ENCODE measurements at places on chromosomes 5 and 9. TPM values are rescaled to one million over a fixed set of nuclear protein-coding genes. Genes with fewer than 3 reads are reported as not detected.

Gene PCDHB8
- 0.60 TPM for total RNA-seq

Gene ABO
- total RNA-seq = 7.3 TPM

Gene C5orf58
- total RNA-seq = not detected

- no peak for DNase-seq
Measured at GRCh38 chr9:89843591-89843990, 238.8 kb downstream of the GADD45G start.

DNA sequence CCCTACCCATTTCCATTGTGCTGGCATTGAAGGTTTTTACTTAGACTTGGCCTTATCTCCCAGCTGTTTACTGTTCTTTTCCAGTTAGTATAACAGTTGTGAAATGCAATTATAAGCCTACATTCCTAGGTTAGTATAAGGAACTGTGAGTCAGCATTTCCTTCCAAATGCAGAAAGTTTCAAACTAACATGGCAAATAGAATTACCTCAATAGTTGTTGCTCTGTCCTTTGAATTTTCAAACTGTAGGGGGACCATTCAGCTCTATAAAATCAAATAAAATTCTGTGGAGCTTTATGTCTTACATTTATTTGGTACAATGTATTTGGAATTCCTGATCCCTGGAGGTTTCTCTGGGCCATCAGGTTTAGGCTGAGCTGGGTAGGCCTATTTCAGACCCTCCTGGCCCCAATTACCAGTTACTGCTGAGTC lies 47.2 kb downstream of the ARHGEF28 start:
- DNase-seq = no peak

- no peak for DNase-seq
Measured at GRCh38 chr5:111887706-111888105, 130.7 kb upstream of the NREP start.

- no peak for DNase-seq
Measured at GRCh38 chr9:124869466-124869985, 7.6 kb downstream of the ARPC5L start.

DNA sequence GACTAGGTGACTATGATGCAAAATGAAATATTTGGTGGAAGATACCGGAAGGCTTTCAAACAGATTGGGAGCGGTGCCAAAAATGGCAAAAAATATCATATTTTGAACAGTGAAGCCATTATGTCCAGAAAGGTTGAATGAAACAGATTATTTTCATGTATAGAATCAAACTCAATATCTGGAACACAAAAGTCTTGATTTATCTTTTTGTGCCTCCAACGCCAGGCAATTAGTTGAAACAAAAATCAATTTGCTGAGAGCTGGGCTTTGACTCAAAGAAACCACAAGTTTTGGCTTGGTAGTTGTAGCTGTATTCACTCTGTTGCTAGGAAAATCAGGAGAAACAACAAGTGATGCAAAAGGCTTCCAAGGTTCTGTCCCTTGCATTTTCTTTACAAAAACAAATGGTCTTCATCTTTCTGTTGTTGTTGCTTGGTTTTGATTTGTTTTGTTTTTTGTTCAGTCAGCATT lies 421.7 kb upstream of the TYRP1 start:
- no peak for DNase-seq

- DNase-seq = no peak
Measured at GRCh38 chr9:112572416-112572815, 85.8 kb downstream of the KIAA1958 start.

- no peak for DNase-seq
Measured at GRCh38 chr9:107847978-107848964, 358.7 kb upstream of the KLF4 start.

GRCh38 chr5:143886651-143887638 lies 75.0 kb downstream of the HMHB1 start:
- peak; percentile 23 for DNase-seq

GRCh38 chr5:86909418-86910295 lies 291.9 kb downstream of the COX7C start:
- no peak for DNase-seq
